ENCODE measurements at places on chromosomes 1 and 21. TPM values are rescaled to one million over a fixed set of nuclear protein-coding genes. Genes with fewer than 3 reads are reported as not detected.

Gene C1orf21
- 76.7 TPM for total RNA-seq

Gene IL24
- total RNA-seq: not detected

Gene OLIG1
- 160 TPM for total RNA-seq

Gene RNF186
- total RNA-seq: not detected

Gene CYP4Z1
- total RNA-seq: 3.0 TPM

Gene PLA2G2D
- not detected for total RNA-seq
